ENCODE measurements at places on chromosomes 11 and 22.
A peak's percentile ranks its signal among the peaks of the same experiment; 100 is the strongest.

- no peak for DNase-seq
Observed at GRCh38 chr11:68371171-68372041, 59.0 kb downstream of the LRP5 start.

DNA sequence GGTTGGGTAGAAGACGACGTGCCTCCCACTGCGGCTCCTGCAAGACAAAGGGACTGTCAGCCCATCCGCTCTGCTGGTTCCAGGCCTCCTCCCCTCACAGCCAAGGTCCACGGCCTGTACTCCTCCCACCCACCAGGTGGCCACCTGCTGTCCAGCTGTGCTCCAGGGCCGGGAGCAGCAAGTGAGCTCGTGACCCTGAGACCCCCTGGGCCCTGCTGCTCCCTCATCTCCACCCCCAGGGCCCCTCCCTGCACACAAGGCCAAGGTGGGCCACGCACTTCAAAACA is 27.4 kb downstream of the TSPAN4 start:
- peak; percentile 24 for DNase-seq

GRCh38 chr11:47852053-47852452 is 3.9 kb upstream of the NUP160 start:
- DNase-seq, result no peak

DNA sequence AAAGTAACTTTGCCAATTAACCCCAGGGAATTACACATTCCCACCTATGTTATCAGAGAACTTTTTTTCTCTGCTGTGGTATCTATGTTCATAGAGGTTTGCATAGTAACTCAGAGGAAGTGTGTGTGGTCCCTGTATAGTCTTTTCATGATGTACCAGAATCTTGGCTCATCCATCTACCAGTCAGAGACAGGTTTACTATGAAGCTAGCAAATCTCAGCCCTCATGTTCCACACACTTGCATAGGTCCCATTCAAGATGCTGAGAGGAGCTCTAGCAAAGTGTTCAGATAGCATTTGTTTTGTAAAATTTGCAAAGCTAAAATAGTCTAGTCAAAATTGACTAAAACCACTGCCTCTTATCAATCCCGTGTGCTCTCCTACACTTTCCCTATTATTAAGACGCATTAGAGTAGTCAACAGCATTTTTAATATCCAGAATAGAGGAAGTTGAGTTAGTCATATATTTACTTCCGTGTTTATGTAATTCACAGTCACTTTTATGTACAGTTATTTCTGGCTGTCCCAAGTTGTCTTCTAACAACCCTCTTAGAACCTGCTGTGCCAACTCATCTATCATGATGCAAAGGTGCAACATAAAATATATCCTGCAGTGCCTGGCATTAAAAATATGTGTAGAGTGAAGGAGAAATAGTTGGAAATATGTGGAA is 184.2 kb downstream of the FAM76B start:
- no peak for DNase-seq

GRCh38 chr11:123590296-123590912 is 64.0 kb downstream of the SCN3B start:
- DNase-seq, result peak; percentile 50

DNA sequence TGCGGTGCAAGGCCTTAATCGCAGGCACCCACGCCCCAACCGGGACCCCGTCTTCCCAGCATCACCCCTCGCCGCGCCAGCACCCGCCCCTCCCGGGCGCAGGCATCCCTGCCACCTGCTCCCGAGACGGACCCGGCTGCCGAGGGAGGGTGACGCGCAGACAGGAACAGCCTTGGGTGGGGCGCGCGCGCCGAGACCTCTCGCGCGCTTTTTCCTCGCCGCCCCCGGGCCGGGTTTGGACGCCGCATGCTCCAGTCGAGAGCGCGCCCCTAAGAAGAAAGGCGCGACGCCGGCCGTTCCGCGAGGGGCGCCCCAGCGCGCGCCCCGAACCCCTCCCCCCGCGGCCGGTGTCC is 504 bp downstream of the CFL1 start:
- no peak for DNase-seq

DNA sequence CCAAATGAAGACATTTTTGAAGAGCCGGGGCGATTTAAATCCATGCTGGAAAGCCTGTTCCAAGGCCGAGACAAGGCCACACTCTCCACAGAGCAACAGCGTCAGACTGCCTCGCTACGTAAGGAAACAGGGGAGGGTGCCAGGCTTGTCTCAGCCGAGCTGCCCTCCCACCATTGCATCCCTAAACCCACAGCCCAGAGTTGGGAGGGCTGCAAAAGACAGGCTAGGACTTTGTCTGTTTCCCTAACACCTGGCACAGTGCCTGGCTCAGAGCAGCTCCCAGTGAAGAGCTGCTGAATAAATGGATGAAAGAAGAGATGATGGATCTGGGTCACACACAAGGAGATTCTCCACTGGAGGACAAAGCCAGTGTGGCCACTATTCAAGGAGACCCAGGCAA is 51.3 kb upstream of the SCUBE2 start:
- DNase-seq, result no peak

DNA sequence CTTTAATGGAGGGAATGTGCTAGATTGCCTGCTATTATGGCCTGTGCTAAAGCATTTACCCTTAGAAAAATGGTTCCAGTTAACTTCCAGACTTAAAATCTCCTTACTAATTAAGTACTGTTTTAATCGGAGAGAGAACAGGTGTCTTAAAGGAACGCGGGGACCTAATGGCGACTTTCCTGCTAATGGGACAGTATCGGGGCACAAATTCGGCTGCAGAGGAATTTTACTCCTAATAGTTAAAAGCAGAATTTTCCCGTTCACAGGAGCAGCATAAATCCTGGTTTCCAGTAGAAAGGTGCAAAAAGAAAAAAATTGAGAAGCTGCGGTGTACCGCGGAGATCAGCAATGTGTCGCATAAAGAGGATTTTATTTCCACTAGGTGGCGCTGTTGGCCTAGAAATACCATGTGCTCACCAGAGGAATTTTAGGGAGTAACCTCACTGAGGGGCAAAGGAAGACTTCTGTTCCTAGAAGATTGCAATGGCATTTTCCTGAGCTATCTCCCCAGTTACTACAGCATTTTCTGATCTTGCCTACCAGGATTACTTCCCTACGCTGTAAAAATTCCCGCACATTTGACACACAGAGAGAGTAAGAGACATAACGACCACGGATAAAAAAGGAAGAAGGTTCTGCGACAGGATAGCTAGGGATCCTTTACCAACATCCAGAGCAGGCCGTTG is 44.5 kb downstream of the ZNF280B start:
- peak; percentile 62 for DNase-seq

GRCh38 chr11:10866893-10867331 is 9.1 kb upstream of the ZBED5 start:
- DNase-seq, result no peak

- DNase-seq, result no peak
Observed at GRCh38 chr22:26045860-26046259, 123.4 kb upstream of the SEZ6L start.

DNA sequence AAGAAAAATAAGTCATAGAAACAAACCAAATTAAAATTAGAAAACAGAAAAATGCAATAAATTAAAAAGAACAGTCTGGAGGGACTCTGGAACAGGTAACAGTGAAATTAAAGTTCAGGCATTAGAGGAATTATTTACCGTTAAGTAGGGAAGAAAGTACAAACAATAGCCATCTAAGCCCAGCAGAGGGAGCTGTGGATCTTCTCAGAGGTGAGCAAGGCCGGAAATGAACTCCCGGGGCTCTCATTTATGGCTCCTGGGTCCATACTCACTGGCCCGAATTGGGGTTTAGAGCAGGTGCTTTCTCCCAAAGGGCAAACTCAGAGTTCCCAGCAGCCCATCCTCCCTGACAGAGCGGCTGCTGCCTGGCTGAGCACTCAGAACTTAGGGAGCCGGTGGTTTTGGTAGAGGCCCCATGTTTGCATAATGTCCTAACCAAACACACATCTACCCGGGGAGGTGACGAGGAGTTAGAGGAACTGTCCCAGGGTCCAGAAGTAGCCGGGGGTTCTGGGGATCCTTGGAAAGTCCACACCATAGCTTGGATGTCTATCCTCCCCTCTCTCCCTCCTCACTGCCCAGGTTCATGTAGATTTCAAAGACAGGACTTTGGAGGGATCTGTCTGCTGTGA is 87.8 kb upstream of the VPREB1 start:
- DNase-seq, result peak; percentile 70

- DNase-seq, result no peak
Observed at GRCh38 chr11:126604461-126604860, 249.0 kb downstream of the ST3GAL4 start.

DNA sequence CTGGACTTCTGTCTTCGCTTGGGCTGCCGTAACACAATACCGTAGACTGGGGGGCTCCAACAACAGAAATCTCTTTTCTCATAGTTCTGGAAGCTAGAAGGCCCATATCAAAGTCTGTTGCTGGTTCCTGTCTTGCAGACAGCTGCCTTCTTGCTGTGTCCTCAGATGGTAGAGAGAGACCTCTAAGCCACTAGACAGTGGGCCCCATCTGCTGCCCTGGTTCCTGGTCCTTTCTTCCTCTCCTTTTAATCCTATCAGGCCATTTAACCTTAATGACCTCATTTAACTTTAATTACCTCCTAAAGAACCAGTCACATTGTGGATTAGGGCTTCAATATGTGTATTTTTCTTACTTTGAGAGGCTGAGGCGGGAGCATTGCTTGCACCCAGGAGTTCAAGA is 9.4 kb downstream of the CEP164 start:
- no peak for DNase-seq

DNA sequence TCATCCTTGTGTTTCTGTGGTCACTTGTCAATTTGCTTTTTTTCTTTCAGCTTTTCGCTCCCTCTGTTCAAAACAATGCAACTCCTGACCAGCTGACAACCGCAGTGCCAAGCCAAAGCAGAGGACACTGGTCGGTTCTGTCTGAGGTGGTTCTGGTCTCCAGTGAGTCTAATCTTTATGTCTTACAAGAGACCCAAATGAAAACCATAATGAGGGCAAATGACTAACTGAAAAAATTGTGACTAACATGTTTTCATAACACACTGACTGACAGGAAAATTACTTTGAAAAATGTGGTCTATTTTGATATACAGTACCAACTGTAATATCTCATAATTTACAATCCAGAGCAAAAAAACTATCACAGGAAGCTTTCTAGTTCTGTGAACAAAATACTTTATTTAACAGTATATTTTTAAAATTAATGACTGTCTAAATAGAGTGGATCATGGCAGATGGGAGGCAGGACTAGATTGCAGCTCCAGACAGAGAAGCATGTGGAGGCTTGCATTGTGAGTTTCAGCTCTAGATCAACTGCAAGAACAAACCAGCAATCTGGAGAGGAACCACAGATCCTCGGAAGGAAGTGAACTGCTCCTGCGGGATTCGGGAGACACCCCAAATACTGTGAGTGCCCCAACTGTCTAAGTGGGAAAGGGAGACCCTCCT is 311.8 kb downstream of the SBF2 start:
- DNase-seq, result no peak

DNA sequence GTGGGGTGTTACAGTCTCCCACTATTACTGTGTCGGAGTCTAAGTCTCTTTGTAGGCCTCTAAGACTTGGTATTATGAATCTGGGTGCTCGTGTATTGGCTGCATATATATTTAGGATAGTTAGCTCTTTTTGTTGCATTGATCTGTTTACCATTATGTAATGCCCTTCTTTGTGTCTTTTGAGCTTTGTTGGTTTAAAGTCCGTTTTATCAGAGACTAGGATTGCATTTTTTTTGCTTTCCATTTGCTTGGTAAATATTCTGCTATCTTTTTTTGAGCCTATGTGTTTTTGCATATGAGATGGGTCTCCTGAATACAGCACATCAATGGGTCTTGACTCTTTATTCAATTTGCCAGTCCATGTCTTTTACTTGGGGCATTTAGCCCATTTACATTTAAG is 97.6 kb downstream of the PDE3B start:
- peak; percentile 67 for DNase-seq

DNA sequence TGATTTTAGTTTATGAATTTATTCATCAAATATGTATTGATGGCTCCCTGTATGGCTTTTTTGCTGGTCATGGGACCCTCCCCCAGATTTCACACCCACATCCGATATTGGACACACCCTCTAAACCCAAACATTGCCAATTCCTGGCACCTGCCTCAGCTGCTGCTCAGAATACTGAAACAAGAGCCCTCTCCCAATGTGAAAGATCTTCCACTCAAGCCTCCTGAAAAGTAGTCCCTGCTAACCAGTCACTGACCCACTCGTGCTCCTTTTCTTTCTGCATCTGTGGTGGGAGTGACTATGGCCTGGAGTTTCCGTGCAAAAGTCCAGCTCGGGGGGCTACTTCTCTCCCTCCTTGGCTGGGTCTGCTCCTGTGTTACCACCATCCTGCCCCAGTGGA is at the start of gene CLDN25:
Gene CLDN25, plus strand, starts transcription at position 301 of the 400 bp plus-strand sequence. Its CDS starts 0 bp downstream, at position 301.
- DNase-seq, result no peak

GRCh38 chr11:8671193-8671612 is 11.3 kb downstream of the TRIM66 start:
- DNase-seq, result no peak

- no peak for DNase-seq
Observed at GRCh38 chr11:128208329-128209137, 378.8 kb downstream of the ETS1 start.

DNA sequence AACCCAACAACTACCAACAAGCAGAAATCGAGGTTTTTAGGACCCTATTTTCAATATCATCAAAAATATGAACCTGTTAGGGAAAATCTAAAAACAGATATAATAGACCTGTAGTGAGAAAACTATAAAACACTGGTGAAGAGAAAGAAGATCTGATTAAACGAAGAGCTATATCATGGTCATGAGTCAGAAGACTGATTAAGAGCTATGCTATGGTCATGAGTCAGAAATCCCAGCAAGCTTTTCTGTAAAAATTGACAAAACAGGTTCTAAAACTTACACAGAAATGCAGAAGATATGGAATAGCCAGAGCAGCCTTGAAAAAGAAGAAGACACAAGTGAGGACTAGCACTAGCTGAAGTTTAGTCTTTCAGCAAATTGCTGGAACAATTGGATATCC is 345.0 kb downstream of the TBC1D22A start:
- DNase-seq, result no peak

- DNase-seq, result no peak
Observed at GRCh38 chr11:73645972-73646631, at the start of gene PLEKHB1. Gene PLEKHB1, plus strand, starts transcription at chr11:73646581. Its CDS starts 28 bp downstream, at chr11:73646609.

GRCh38 chr11:18253233-18253632 is 4.8 kb upstream of the SAA2 start:
- no peak for DNase-seq

All from HepG2 (cell line).